Cardiac muscle cell (in vitro differentiated cells and primary cell): ENCODE measurements at places on chromosomes 2 and 18. TPM values are rescaled to one million over a fixed set of nuclear protein-coding genes. Genes with fewer than 3 reads are reported as not detected.
A peak's percentile ranks its signal among the peaks of the same experiment; 100 is the strongest.

DNA sequence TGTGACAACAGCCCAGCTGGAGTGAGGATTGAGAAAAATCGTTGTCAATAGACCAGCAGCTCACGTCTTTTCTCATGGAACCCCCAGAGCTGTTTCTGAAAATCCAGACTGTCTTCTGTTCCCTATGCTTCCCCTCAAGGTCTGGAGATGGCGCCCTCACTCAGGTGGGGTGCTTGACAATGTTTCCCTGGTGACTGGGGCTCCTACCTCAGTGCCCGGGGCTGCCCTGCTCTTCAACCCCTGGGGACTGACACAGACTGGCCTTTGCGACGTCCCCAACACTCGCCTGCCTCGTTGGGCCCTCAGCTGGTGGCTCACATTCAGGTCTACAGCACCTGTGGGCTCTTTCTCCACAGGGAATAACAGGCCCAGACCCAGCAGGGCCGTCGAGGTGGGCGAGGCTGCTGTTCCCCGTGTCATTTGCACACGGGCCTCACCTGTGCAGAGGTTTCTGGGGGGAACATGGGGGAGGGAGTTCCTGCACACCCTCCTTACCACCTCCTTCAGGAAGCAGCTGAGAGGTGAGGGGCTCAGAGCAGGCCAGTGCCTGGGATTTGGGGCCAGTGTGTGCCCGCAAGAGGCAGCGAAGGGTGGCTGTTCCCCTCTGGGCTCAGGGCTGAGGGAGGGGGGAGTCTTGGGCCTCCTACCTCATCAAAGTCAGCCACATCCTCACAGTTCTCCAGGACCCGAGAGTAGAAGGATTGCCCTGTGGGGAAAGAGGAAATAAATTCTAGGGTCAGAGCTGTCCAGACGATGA is 59.3 kb upstream of the OTOF start:
- no peaks in the 10 kb centered on the region for H3K27me3 ChIP-seq
- no peaks in the 10 kb centered on the region for H3K36me3 ChIP-seq
- no peak overlapping the region for H3K27ac ChIP-seq
- H3K4me3 ChIP-seq = no peak overlapping the region
- no peaks in the 10 kb centered on the region for H3K4me1 ChIP-seq

- DNase-seq = no peak
- no peaks in the 10 kb centered on the region for H3K36me3 ChIP-seq
- no peak overlapping the region for H3K27ac ChIP-seq
- no peaks in the 10 kb centered on the region for H3K4me1 ChIP-seq
- H3K4me3 ChIP-seq = no peak overlapping the region
Measured at GRCh38 chr2:105166688-105167087, 74.9 kb upstream of the GPR45 start.

DNA sequence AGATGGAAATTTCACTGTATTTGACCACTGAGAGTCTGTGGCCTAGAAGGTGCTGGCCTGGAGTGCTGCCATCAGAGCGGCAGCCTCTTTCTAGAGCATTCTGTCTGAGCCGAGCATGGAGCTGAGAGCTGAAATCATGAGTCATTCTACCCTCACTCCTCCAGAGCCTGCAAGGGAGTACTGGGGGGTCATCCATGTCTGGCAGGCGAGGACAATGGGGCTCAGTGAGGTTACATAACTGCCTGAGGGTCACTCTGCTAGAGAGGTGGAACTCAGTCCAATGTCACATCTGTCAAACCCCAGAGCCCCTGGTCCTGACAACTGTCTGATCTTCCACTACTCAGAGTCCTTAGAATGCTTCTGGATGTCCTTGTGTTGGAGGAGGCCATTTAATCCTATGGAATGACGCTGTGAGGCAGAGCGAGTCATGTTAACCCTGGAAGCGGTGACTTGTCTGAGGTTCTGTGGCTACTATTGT is 65.3 kb downstream of the HAUS1 start:
- no peaks in the 10 kb centered on the region for H3K36me3 ChIP-seq
- no peaks in the 10 kb centered on the region for H3K4me1 ChIP-seq
- no peaks in the 10 kb centered on the region for H3K27me3 ChIP-seq
- DNase-seq = no peak
- no peak overlapping the region for H3K27ac ChIP-seq
- H3K4me3 ChIP-seq = no peak overlapping the region

DNA sequence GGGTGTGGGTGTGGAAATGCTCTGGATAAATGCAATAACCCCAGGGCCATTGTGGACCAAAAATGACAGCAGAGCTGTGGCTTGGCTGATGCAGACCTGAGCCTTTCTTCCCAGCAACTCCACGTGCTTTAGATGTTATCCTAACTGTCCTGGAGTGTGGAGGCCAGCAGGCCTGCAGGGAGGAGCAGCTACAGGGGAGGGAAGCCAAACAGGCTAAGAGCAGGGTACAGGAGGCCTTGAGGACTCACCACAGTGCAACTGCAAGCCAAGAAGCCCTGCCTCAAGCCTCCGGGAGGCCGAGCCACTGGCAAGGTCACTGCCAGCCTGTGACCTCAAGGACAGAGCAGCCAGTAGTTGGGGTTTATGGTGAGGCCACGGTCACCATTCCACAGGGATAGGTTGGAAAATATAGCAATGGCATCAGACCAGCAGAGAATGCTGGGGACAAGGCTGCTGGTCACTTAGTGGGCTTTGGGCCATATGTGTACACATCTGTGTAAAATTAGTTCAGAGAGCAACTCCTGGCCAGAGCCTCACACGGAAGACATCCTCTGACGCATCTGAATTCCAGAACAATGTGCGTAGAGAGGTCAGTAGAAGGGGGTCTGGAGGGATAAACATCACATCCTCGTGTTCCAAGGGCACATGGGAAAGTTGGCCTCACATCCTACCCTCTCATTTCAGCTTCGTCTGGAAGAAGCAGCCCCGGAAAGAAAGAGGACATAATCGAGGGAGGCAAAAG is 76.2 kb upstream of the UPP2 start:
- H3K4me3 ChIP-seq = no peak overlapping the region
- H3K27ac ChIP-seq = no peak overlapping the region
- DNase-seq = peak; percentile 21
- no peaks in the 10 kb centered on the region for H3K4me1 ChIP-seq

GRCh38 chr2:219515874-219516629 is 1.8 kb downstream of the ASIC4 start:
- no peak for DNase-seq
- no peak overlapping the region for H3K27ac ChIP-seq
- no peak overlapping the region for H3K4me3 ChIP-seq

DNA sequence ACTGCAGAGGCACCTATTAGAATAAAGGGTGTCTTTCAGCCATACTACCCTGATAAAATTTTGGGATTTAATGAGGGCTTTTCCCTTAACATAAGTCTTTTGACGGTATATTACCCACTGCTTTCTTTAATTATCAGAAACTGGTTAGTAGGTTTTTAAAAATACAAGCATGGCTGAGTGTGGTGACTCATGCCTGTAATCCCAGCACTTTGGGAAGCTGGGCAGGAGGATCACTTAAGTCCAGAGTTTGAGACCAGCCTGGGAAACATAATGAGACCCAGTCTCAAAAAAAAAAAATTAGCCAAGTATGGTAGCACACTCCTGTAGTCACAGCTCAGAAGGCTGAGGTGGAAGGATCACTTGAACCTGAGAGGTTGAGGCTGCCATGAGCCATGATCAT is 16.1 kb downstream of the CPSF3 start:
- no peak overlapping the region for H3K4me3 ChIP-seq
- no peaks in the 10 kb centered on the region for H3K27me3 ChIP-seq
- DNase-seq = no peak
- no peak overlapping the region for H3K27ac ChIP-seq
- H3K36me3 ChIP-seq = peaks cover 61% of the 10 kb centered on the region
- no peaks in the 10 kb centered on the region for H3K4me1 ChIP-seq

DNA sequence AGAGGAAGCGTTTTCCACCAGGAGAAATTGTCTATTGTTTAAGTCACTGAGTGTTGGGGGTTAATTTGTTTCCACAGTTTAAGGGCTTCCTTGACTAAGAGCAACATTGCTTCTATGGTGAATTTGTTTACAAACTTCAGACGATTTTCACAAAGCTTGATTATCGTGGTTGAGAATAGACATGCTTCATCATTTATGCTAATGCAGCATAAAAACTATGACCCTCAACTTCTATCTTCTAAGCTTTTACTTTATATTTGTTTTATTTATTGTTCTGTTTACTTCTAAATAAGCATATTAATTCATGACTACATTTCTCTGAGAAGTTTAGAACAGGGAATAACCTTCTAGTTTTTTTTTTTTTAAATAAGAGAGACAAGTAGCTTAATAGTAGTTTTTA is 483.5 kb downstream of the LRP1B start:
- no peak overlapping the region for H3K4me3 ChIP-seq
- no peak for DNase-seq
- H3K36me3 ChIP-seq = no peaks in the 10 kb centered on the region
- H3K27ac ChIP-seq = no peak overlapping the region
- H3K4me1 ChIP-seq = no peaks in the 10 kb centered on the region
- no peaks in the 10 kb centered on the region for H3K27me3 ChIP-seq

The CCBE1 gene
- polyA plus RNA-seq = 3.7 and 8.6 TPM in 2 replicates

The C2orf66 gene
- polyA plus RNA-seq = 0.18 TPM in 1 of 2 replicates, not detected in the other

The SCN1A gene
- not detected in 2 replicates for polyA plus RNA-seq
